DMS153 (cell line): ENCODE measurements at places on chromosomes 16 and 17.

GRCh38 chr17:48679385-48680096, 42.8 kb downstream of the PRAC1 start:
- DNase-seq: no peak

GRCh38 chr17:44108440-44109311, 14.8 kb downstream of the HDAC5 start:
- no peak for DNase-seq

DNA sequence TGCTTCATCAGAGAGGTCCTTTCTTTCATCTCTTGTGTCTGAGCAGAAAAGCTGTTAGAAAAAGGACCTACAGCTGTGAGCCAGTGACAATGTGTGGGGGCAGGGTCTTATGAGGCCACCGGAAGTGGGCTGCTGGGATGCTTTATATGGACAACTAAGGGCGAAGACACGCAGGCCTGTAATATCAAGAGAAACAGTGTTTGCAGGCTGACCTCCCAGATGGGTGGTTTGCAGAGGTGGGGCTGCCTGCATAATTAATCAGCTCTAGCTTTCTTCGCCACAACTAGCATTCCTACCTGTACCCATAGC, 30.4 kb upstream of the SALL1 start:
- DNase-seq: no peak

DNA sequence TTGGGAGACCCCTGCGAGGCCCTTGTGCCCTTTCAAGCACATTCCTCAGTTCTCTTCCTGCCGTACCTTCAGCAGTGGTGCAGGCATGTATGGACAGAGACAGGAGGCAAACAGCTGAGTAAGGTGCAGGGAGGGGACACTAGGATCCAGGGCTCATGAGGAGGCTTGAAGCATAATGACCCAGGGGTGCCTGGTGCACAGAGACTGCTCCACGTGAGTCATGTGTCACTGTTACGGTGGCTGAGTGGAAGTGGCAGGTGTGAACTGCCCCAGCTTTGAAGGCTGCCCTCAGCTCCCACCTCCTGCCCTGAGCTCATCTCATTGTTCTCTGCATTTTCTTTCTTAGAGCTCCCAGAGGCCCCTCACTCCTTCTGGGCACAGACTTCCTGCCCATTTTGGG, 124.8 kb downstream of the NTN1 start:
- no peak for DNase-seq

DNA sequence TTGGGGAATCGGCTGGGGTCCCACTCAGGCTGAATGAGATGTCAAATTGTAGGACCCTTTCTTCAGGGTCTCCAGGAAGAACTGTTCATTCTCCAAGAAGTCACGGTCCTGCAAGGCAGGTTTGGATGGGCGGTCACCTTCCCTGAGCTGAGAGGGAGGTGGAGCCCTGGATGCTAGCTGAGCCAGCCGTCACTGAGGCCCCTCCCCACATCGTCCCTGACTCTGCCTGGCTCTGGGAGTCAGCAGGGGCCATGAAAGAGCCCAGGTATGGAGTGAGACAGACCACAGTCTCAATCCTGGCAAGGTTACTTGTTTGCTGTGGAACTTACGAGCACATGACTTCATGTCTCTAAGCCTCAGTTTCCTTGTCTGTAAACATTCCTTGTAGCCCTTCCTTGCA, 6.0 kb upstream of the MRPL38 start:
- DNase-seq: peak; percentile 16

DNA sequence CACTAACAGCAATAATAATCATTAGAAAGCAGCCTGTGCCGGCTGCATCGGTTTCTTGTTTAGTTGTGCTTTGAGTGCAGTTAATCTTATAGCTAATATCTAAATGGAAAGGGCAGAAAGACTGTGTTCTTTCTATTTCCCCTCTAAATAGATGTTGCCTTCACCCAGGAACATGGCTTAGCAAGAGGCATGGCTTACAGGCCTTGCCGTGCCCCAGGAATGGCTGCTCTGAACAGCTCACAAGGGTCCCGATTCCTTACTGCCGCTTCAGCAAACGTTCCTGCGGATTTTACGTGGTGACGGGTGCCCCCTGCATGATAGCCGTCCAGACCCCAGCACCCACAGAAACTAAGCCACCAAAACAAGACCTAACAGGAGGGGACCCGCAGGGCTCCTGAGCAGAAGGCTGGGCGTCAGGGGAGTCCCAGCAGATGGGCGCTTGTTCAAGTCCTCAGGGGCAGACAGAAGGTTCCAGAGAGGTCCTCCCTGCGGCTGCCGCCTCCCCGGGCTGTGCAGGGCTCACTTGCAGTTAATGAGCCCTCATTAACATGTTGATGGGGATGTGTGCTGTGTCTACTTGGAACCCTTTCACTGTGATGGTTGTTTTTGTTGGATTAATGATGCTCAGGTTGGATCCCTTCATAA, 52.5 kb upstream of the ENPP7 start:
- DNase-seq: no peak

DNA sequence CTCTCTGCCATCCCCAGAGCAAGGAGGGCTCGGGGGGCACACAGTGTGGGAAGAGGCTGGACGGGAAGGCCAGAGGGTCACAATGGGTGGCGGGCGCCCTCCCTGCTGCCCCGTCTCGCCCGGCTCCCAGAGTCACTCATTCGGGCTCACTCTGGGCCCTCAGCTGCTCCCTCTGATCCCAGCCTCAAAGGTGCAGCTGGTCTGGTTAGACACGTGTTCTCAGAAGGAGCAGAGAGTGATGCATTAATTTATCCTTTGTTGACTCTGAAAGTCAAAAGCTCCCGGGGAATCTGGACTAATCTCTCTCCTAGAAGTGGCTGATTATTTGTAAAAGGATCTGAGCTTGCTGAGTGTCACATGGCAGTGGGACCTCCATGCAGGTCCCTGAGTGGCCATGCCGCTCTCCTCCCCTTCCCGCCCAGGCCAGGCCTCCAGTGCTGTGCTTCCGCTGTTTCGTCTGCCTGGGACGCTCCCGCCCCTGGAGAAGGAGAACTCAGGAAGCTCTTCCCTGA, 87.5 kb downstream of the SEC14L1 start:
- no peak for DNase-seq

GRCh38 chr17:14038206-14038605, 31.1 kb upstream of the COX10 start:
- no peak for DNase-seq

DNA sequence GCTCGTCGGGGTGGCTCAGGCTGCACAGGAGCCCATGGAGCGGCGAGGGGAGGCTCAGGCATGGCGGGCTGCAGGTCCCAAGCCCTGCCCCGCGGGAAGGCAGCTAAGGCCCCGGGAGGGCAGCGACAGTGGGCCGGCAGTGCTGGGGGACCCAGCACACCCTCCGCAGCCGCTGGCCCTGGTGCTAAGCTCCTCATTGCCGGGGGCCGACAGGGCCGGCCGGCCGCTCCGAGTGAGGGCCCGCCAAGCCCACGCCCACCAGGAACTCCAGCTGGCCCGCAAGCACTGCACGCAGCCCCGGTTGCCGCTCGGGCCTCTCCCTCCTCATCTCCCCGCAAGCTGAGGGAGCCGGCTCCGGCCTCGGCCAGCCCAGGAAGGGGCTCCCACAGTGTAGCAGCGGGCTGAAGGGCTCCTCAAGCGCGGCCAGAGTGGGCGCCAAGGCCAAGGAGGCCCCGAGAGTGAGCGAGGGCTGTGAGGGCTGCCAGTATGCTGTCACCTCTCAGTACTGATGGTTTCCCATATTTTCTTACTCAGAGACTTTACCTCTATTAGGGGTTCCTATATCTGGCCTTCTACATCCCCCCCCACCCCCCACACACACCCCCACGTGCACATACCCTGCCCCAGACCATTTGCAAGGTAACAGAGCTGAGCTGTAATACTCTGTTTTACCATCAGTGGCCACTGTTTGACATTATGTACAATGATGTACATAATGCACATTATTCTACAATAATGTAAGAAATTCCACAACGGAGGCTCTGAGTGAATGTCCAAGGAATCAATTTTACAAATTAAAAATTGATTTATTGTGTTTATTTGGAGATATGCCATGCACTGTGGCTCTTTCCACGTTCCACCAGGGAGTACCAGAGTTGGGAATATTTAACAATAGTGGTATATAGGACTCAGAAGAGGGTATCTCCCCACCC, 3.7 kb upstream of the VAT1L start:
- DNase-seq: no peak

- DNase-seq: no peak
Measured at GRCh38 chr16:84774810-84775209, 45.0 kb upstream of the CRISPLD2 start.

- no peak for DNase-seq
Measured at GRCh38 chr17:29143894-29144293, 36.3 kb downstream of the MYO18A start.

GRCh38 chr17:50180620-50181019, 14.8 kb downstream of the SGCA start:
- no peak for DNase-seq

- peak; percentile 70 for DNase-seq
Measured at GRCh38 chr17:75036643-75037268, 10.0 kb downstream of the ATP5PD start.

GRCh38 chr17:9175700-9176467, 154.6 kb downstream of the NTN1 start:
- no peak for DNase-seq

GRCh38 chr16:27819881-27820610, 243.5 kb downstream of the GSG1L start:
- DNase-seq: no peak

DNA sequence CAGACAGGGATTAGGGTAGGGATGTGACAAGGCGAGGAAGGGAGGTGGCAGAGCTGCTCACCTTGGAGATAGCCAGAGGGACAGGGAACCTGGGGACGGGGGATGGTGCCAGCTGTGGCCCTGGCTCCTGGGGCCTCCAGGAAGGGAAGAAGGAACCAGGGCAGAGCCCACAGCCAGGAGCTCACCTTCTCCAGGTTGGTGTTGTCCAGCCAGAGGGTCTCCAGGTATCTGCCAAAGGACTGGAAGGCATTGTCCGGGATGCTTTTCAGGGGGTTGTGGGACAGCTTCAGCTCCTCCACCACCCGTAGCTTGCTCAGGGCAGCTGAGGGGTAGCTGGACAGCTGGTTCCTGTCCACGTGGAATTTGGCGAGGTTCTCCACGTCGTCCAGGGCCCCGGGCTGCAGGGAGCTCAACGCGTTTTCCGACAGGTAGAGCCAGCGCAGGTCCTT, 801 bp downstream of the CHAD start:
- DNase-seq: no peak

- peak; percentile 65 for DNase-seq
Measured at GRCh38 chr17:76397687-76398522, 13.5 kb downstream of the SPHK1 start.

DNA sequence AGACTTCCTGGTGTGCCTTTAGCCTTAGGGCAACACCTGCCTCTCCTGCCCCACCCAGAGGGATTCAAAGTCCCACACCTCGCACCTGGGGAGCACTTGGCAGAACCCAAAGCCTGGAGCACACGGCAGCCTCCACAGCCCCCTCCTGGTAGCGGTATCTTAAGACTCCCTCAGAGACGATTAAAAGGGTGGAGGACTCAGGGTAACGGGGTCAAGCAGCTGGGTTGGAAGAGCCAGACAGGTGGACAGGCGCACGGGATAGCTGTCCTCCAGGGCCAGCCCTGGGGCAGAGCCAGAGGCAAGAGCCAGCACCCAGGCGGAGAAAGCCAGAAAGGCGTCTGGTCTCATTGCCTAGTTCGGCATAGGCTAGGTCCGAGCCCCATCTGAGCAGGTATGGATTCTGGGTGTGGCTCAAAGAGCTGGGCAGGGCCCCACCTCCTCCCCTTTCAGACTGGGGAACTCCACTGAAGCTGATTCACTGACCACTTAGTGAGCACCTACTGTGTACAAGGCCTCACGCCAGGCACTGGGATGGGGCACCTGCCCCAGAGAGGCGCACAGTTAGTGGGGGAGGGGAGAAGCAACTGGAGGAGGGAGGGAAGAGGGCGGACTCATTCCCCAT, 55.0 kb upstream of the MEAK7 start:
- DNase-seq: no peak

DNA sequence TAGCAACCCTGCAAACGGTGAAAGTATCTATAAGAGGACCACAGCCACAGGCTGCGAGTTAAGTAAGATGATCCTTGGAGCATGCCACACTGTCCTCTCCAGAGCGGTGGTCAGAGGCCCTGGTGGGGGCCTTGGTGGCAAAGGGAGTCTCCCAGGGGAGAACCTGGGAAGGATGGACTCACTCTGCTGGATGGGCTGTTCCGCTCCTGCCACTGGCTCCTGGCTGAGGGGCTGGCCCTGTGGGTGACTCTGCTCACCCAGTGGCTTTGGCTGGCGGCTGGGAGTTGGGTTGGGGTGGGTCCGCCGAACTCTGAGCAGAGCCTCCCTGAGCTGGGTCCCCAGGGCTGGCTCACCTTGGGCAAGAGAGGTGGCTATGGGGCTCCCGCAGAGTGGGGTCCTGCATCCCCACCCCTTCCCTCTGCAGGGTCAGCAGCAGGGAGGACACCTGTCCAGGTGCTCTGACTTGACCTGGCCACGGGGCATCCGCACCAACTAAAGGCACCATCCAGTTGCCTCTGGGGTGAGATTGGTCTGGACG, 7.3 kb downstream of the CDK5R1 start:
- no peak for DNase-seq

GRCh38 chr17:60089096-60089806, 10.5 kb upstream of the HEATR6 start:
- no peak for DNase-seq

- no peak for DNase-seq
Measured at GRCh38 chr17:16314859-16315258, 38.4 kb downstream of the CENPV start.

DNA sequence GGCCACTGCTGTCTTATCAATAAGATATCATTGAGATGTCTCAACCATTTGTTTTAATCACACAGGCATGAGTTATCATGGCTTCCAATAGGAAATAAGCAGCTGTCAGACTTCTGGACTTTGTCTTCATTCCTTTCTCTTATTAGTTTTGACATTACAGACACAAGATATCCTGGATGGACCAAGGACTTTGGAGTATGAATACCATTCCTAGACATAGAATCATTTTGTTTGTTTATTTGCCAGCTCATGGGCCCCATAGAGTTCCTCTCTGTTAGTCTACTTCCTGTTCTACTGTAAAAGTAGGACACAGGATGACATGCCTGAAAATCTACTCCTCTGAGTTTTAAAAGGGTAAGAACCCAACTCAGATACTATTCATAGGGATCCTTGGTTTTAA, 77.7 kb upstream of the KCNJ16 start:
- no peak for DNase-seq

- no peak for DNase-seq
Measured at GRCh38 chr16:47581114-47581513, 120.0 kb downstream of the PHKB start.

DNA sequence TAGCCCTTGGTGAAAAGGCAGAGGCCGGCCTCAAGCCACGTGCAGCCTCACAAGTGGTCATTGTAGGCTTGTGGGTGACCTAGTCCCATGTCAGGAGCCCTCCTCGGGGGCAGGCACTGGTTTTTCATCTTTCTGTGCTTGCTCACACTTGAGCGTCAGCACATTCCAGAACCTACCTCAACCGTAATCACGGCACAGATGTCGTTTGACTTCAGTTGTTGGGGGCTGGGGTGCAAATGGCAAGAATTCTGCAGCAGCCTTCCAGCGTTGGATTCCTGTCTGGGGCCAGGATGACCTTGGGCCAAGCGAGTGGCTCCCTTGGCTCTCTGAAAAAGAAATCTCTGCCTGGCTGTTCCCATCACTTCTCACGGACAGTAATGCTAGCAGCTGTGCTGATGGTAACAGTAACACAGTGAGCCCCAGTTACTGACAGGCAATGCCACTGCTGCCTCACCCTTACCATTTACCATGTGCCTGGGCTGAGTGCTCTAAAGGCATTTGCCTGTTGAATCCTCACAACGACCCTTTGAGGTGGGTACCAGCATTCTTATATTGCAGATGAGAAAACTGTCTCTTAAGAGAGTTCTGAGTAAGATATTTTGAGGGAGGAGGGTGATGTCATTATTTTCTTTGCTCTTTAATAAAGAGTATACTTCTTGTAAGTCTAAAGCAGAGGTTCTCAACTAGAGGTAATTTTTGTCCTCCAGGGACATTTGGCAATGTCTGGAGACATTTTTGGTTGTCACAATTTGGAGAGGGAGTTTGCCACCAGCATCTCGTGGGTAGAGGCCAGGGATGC, 46.5 kb downstream of the KSR1 start:
- DNase-seq: no peak
